HFFc6 (cell line): ENCODE measurements at places on chromosomes 7 and 10.
A peak's percentile ranks its signal among the peaks of the same experiment; 100 is the strongest.

GRCh38 chr7:30463405-30464145, 15.0 kb downstream of the NOD1 start:
- peaks cover 48% of the 10 kb centered on the region for H3K4me1 ChIP-seq
- no peak overlapping the region for H3K4me3 ChIP-seq
- no peak for DNase-seq
- no peaks in the 10 kb centered on the region for H3K36me3 ChIP-seq
- H3K27me3 ChIP-seq: no peaks in the 10 kb centered on the region; the same call in 1 of the 2 replicates

- no peak overlapping the region for H3K27ac ChIP-seq
- H3K4me1 ChIP-seq: no peaks in the 10 kb centered on the region
- 0 out of 2 replicates have a peak, but pooled peaks cover 4% of the 10 kb centered on the region for H3K36me3 ChIP-seq
- DNase-seq: no peak
These were observed 15.6 kb downstream of the PWWP2B start for GRCh38 chr10:132412316-132413192.

GRCh38 chr10:75717126-75717916, 285.9 kb downstream of the LRMDA start:
- H3K27ac ChIP-seq: no peak overlapping the region
- DNase-seq: no peak
- H3K27me3 ChIP-seq: peaks cover 10% of the 10 kb centered on the region

DNA sequence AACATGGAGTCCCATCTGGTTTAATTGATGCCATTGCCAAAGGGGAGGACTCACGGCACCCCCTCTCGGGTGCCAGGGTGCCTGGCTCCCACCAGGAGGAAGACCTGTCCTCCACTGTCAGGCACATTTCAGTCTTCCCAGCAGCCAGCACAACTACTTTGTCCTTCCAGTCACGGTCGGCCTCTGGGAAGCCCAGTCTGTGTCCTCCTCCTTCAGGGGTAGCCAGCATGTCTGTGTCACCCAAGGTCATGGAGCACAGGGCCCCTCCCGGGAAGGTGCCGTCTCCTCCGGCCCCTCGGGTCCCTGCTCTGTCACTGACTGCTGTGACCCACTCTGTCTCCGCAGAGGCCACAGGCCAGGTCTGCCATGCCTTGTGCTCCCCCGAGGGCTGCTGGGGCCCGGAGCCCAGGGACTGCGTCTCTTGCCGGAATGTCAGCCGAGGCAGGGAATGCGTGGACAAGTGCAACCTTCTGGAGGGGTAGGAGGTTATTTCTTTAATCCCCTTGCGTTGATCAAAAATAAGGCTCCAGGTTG, 142.4 kb downstream of the EGFR start:
- peaks cover 53% of the 10 kb centered on the region for H3K4me1 ChIP-seq
- peak overlapping the region; percentile 92 for H3K27ac ChIP-seq
- peaks cover 8% of the 10 kb centered on the region for H3K27me3 ChIP-seq
- H3K36me3 ChIP-seq: peaks cover 64% of the 10 kb centered on the region
- no peak for DNase-seq
- H3K4me3 ChIP-seq: no peak overlapping the region

DNA sequence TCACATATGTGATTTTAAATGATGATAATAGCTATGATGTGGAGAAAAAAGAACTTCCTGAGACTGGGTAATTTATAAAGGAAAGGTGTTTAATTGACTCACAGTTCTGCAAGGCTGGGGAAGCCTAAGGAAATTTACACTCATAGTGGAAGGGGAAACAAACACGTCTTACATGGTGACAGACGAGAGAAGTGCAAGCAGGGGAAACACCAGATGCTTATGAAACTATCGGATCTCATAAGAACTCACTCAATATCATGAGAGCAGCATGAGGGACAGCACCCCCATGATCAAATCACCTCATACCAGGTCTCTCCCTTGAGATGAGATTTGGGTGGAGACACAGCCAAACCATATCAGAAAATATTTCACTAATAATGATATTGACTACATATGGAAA, 4.1 kb upstream of the LIPN start:
- H3K36me3 ChIP-seq: no peaks in the 10 kb centered on the region
- no peak overlapping the region for H3K27ac ChIP-seq
- H3K27me3 ChIP-seq: peaks cover 5% of the 10 kb centered on the region; the same call in 1 of the 2 replicates
- no peak overlapping the region for H3K4me3 ChIP-seq
- DNase-seq: no peak
- H3K4me1 ChIP-seq: peaks cover 11% of the 10 kb centered on the region

GRCh38 chr7:27277628-27278027, 35.0 kb downstream of the EVX1 start:
- peak; percentile 33 for DNase-seq
- H3K4me3 ChIP-seq: no peak overlapping the region
- peaks cover 4% of the 10 kb centered on the region; the same call in 1 of the 2 replicates for H3K27me3 ChIP-seq
- peaks cover 5% of the 10 kb centered on the region; the same call in 1 of the 2 replicates for H3K4me1 ChIP-seq
- no peak overlapping the region for H3K27ac ChIP-seq
- no peaks in the 10 kb centered on the region for H3K36me3 ChIP-seq

- H3K27ac ChIP-seq: no peak overlapping the region; the same call in 1 of the 2 replicates
- peaks cover 4% of the 10 kb centered on the region for H3K27me3 ChIP-seq
- peaks cover 14% of the 10 kb centered on the region for H3K4me1 ChIP-seq
These were observed 268.6 kb downstream of the KLF6 start for GRCh38 chr10:3516234-3516922.

DNA sequence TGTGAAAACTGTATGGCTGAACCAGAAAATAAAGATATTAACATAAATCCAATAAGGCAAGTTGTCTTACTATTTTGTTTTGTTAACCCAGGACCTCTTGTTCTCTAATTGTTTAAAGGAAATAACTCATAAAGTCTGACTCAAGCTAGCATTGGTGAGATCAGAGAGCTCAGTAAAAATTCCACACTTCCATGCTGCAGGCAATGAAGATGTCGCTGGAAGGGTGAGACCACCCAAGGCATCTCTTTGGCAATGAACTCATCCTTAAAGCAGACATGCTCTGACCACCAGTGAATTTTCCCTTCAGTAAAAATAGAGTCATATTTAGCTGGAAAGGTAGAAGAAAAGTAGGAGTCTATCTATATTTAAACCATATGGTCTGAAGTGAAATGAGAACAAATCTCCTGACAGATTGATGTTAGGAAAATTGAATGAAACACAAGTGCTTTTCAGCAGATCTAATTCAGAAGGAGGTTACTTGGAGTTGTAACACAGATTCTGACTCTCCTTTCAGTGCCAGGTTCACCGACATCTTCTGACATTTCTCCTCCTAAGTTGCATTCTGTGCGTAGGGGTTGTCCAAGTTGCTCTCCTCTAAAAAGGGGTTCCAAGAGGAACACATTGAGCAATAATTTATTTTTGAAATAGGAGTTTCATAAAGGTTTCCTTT, 32.8 kb upstream of the VIPR2 start:
- no peak overlapping the region for H3K27ac ChIP-seq
- H3K4me3 ChIP-seq: no peak overlapping the region
- H3K4me1 ChIP-seq: no peaks in the 10 kb centered on the region
- no peak for DNase-seq

DNA sequence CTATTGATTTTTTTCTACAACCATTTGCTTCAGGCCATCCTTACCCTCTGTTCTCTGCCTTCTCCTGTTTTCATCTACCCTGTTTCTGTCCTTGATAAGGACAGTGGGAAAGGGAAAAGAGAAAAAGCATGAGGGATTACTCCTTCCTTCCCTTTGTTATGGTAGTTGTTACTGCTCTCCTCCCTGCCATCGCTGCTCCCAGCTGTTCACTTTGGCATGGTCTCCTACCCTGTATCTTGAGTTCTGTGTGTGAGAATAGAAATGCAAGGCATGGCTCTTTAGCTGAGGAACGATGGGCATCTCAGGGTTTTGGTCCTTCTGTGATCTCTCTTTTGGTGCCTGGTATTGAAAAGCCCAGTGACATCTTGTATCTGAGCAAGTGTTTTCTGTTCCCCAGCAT, 6.4 kb downstream of the CCSER2 start:
- peaks cover 2% of the 10 kb centered on the region; the same call in 1 of the 2 replicates for H3K27me3 ChIP-seq
- peaks cover 34% of the 10 kb centered on the region for H3K4me1 ChIP-seq
- no peak overlapping the region for H3K27ac ChIP-seq
- no peak overlapping the region for H3K4me3 ChIP-seq
- no peaks in the 10 kb centered on the region for H3K36me3 ChIP-seq

DNA sequence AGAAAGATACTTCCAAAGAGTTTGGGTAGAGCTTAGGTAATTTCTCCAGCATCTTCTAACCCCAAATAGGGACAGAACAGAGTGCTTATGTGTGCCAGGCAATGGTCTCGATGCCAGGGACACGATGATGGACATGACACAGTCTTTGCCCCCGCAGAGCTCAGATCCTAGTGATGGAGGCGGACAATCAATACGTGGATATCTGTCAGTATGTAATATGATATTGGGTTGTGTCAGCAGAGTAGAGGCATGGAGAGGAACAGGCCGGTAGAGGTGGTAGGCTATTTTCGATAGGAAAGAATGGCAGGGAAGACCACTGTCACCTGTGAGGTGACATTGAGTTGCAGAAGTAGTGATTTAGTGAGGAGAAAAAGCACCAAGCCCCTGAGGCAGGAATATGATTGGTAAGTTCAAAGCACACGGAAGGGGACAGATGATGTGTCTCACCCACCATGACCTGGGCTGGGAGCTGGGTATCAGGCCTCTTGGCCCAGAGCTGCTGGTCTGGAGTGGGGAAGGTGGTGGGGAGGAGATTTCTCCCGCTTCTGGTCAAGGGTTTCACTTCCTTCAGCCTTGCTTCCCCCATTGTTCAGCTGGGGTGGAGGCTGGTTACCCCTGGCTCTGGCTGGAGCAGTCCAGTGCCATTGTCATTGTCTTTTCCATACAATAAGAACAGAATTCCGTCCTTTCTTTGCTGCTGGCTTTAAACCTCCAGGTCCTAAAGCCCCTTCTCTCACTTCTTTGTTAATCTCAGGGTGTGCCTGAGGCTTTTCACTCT, 36.0 kb upstream of the SRGN start:
- peaks cover 25% of the 10 kb centered on the region for H3K4me1 ChIP-seq
- H3K4me3 ChIP-seq: no peak overlapping the region
- H3K27ac ChIP-seq: no peak overlapping the region
- H3K36me3 ChIP-seq: no peaks in the 10 kb centered on the region
- DNase-seq: no peak
- H3K27me3 ChIP-seq: peaks cover 12% of the 10 kb centered on the region

GRCh38 chr10:650886-651615, 38.4 kb downstream of the DIP2C start:
- peaks cover 9% of the 10 kb centered on the region; the same call in 1 of the 2 replicates for H3K36me3 ChIP-seq
- no peaks in the 10 kb centered on the region; the same call in 1 of the 2 replicates for H3K4me1 ChIP-seq

- no peaks in the 10 kb centered on the region; the same call in 1 of the 2 replicates for H3K27me3 ChIP-seq
- peaks cover 36% of the 10 kb centered on the region for H3K4me1 ChIP-seq
- DNase-seq: no peak
- no peak overlapping the region for H3K27ac ChIP-seq
- H3K36me3 ChIP-seq: 0 out of 2 replicates have a peak, but pooled peaks cover 4% of the 10 kb centered on the region
- H3K4me3 ChIP-seq: no peak overlapping the region
These were observed 89.7 kb upstream of the FAM20C start for GRCh38 chr7:102721-103120.

GRCh38 chr7:32506266-32507054, 11.2 kb downstream of the AVL9 start:
- H3K27ac ChIP-seq: peak overlapping the region; percentile 96
- DNase-seq: peak; percentile 92
- H3K36me3 ChIP-seq: peaks cover 29% of the 10 kb centered on the region
- peaks cover 47% of the 10 kb centered on the region for H3K4me1 ChIP-seq
- H3K27me3 ChIP-seq: no peaks in the 10 kb centered on the region; the same call in 1 of the 2 replicates

DNA sequence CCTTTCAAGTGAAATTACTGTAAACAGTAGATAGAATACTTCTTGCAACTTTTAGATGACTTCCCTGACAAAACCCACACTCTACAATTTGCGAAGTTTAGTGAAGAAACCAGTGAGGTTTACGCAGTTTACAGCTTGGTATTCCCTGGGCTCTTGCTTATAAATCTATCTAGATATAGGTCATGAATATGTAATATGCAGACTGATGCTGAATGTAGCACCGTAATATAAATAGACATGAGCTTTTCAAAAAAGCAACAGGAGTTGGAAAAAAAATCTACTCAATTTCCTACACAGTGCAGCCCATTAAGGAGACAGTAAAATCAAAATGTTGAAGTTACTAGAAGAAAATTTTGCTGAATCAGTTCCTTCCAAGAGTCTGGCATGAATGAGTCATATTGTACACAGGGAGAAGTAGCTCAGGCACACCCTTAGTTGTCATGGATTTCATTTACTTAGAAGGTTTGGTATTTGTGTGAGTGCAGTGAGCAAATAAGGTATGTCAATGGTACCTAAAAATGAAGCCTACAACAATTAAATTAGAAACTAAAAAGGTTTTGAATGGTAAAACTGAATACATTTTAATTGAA, 67.7 kb upstream of the NEUROD6 start:
- H3K4me3 ChIP-seq: no peak overlapping the region
- no peaks in the 10 kb centered on the region for H3K36me3 ChIP-seq
- DNase-seq: no peak
- H3K27ac ChIP-seq: no peak overlapping the region
- no peaks in the 10 kb centered on the region for H3K4me1 ChIP-seq

DNA sequence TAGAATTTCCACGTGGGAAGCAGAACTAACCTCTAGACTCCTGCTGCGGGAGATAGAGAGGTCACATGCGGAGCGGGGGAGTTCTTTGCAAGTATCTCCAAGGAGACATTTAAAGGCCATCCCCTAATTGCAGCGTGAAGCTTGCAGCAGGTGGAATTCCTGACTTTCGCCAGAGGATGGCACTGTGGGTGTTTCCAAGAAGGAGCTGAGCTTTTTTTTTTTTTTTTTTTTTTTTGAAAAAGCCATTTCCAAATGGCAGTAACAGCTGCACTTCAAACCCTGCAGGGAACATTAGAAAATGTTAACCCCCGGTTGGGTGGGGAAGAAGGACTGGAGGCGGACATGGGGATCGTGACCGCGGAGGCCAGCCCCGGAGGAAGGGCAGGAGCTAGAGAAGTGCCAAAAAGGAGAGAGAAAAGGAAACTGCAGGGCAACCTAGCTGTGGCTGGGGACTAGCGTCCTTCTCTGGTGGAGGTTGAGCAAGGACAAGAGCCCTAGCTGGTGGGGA, 487.7 kb downstream of the TYW1 start:
- H3K36me3 ChIP-seq: no peaks in the 10 kb centered on the region
- no peak overlapping the region for H3K4me3 ChIP-seq
- no peaks in the 10 kb centered on the region for H3K4me1 ChIP-seq
- peaks cover 13% of the 10 kb centered on the region for H3K27me3 ChIP-seq

GRCh38 chr10:24215603-24216002, 6.7 kb downstream of the KIAA1217 start:
- H3K36me3 ChIP-seq: no peaks in the 10 kb centered on the region
- DNase-seq: no peak
- peaks cover 6% of the 10 kb centered on the region; the same call in 1 of the 2 replicates for H3K27me3 ChIP-seq
- no peak overlapping the region for H3K4me3 ChIP-seq
- peaks cover 2% of the 10 kb centered on the region for H3K4me1 ChIP-seq
- no peak overlapping the region for H3K27ac ChIP-seq

DNA sequence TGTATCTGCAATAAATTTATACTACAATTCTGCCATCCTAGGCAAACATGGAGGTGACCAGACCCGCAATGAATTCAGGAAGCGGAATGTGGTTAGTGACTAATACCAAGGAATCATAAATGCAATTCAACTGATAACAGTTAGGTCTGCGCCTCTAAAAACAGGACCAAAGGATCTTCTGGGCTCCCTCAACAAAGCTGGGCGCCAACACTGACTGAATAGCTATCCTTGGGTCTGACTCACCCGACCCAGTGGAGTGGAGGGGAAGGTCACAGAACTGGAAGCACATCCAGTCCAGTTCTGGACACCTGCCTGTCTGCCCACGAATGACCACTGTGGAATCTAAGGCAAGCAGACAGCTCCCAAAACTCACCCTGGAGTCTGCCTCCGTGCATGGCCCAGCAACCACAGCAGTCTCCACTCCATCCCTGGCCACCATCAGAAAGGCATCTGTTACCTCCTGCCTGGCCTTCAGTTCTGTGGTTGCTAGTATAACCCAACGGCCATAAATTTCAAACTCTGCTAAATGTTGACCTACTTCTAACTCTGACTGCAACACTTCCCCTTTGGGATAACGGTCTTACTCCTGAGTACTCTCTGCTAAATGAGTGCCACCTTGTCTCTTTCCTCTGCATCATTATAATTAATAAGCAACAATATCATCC, 43.0 kb upstream of the DLX6 start:
- H3K36me3 ChIP-seq: no peaks in the 10 kb centered on the region
- no peak overlapping the region for H3K27ac ChIP-seq
- DNase-seq: no peak
- H3K27me3 ChIP-seq: peaks cover 1% of the 10 kb centered on the region; the same call in 1 of the 2 replicates
- no peak overlapping the region for H3K4me3 ChIP-seq
